NCI-H1417 (cell line): ENCODE measurements at places on chromosomes 1 and 21.

DNA sequence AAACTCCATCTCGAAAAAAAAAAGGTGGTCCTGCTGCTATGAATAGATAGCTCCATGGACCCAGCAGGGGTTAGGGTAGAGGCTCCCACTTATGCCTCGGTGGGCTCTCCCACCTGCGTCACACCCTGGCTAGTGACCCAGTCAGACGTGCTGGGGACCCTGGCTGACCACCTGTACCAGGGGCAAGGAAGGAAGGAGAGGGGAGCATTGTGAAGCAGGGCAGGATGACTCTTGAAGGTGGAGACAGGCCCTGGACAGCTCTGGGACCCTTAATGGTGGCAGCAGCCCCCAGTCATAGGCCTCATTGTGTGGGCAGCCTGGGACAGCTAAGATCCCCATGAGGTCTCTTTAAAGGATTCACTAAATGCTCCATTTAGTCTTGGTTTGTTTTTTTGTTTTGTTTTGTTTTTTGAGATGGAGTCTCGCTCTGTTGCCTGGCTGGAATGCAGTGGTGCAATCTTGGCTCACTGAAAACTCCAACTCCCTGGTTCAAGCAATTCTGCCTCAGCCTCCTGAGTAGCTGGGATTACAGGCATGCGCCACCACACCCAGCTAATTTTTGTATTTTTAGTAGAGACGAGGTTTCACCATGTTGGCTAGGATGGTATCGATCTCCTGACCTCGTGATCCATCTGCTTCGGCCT lies 10.4 kb upstream of the SNAPIN start:
- no peak for DNase-seq

DNA sequence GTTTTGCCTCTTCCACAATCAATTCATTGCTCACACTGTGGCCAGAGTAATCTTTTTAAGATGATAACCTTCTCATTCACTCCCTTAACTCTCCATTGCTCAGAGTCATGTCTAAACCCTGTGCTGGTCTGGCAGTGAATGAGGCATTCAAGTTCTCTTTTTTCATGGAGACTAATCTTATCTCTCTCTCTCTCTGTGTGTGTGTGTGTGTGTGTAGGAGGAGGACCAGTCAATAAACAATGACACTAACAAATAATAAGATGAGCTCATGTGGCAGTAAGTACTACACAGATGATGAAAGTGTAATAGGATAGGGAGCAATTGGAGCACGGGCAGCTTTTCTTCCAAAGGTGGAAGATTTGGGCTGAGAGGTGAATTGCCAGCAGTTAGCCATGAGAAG lies 122.0 kb upstream of the B3GALT2 start:
- DNase-seq, result no peak

DNA sequence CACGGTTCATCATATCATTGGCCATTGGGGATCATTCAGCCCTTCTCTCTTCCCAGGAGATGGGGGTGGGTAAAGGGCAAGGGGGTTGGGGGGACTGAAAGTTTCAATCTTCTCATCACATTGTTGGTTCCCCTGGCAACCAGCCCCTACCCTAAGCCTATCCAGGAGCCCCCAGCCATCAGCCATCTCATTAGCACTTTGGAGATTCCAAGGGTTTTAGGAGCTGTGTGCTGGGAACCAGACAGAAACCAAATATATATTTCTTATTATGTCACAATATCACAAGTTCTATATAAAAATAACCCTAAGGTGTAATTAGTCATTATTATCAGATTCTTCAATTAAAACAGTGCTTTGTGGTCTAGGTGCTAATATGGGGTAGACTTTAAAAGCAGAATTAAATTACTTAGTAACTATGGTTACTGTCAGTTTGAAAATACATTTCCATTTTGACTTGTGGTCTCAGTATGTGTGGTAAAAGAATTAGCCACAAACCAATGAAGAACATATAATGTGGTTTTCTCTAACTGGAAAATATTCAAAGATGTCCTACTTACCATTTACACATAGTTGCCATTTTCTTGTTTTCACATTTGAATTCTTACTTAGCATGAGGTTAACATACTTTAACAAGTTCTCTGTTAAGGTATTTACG lies 28.1 kb downstream of the IL23R start:
- DNase-seq, result no peak

DNA sequence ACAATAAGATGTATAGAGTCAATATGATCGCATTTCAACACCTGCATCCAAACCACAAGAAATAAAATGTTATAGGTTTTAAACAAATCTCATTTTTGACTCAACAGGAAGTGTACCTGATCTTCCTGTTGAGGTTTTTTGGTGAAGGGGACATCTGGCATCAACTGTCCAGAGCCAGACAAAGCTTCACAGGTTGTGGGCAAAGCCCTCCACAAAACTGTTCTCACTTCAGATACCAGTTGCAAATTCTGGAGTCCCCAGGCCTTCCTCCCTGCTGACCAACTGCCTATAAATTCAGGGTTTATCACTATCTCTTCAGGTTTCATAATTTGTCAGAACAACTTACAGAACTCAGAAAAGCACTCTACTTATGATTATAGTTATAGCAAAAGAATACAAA lies 326.1 kb upstream of the CAMK1G start:
- DNase-seq, result no peak

DNA sequence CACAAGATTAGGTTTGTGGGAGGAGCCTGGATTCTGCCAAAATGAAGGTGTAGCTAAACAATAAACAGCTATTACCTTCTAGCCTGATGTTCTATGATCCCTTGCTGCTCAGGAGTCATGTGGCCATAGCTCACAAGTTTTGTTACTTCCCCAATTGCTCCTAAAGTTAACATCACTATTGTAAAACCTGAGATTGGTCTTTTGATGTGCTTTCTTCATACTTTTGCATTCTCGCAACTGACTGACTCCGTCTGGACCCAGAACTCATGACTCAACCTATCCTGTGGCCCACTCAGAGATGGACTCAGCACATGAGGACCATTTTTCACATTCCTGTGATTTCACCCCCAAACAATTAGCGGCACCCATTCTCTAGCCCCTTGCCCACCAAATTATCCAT lies 69.1 kb downstream of the PTGS2 start:
- no peak for DNase-seq

GRCh38 chr1:10724511-10724910 lies 71.9 kb downstream of the CASZ1 start:
- DNase-seq, result no peak
